Skeletal muscle tissue (tissue), 5 donors: ENCODE measurements at places on chromosomes 12 and 14. TPM values are rescaled to one million over a fixed set of nuclear protein-coding genes. Genes with fewer than 3 reads are reported as not detected.

SPATS2 gene
- total RNA-seq: 19.8 TPM

PROX2 gene
- total RNA-seq: not detected

ADAMTS20 gene
- total RNA-seq: 0.52 TPM

PPM1H gene
- 4.2 TPM for total RNA-seq

PTGER2 gene
- total RNA-seq: 1.6 TPM

GSC gene
- 2.6 TPM for total RNA-seq

SMCO3 gene
- 0.52 TPM for total RNA-seq
